Epithelial cell of esophagus (primary cell): ENCODE measurements at places on chromosomes 1 and 21.

DNA sequence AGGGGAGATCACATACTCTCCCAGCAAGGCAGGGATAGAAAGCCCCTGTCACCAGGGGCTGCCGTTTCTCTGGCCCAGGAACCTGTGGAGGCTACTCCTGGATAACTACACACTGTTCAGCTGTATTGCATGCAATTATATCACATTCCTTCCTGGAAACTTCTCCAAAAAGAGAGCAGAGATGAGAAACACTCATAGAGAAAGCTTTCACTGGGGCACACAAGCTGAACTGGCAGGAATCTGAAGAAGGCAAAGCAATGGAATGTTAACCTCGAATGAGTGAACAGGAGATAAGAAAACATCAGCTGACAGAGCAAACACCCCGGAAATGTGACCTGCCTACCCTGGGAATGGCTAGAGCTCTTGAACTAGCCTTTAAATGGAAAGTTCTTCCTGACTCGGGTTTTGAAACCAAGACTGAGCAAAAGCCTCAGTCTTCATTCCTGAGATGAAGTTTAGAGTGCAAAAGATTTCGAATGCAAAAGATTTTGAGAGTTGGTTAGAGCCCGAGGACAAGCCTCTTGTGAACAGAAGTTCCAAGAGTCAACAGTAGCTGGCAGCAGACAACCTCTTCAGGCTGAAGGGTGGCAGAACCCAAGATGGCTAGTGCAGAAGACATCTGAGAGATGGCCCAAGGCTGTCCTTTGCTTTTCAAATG lies 32.3 kb downstream of the CCN1 start:
- peak; percentile 56 for DNase-seq

- no peak for DNase-seq
These were observed 17.1 kb downstream of the PLCH2 start for GRCh38 chr1:2493218-2493617.

DNA sequence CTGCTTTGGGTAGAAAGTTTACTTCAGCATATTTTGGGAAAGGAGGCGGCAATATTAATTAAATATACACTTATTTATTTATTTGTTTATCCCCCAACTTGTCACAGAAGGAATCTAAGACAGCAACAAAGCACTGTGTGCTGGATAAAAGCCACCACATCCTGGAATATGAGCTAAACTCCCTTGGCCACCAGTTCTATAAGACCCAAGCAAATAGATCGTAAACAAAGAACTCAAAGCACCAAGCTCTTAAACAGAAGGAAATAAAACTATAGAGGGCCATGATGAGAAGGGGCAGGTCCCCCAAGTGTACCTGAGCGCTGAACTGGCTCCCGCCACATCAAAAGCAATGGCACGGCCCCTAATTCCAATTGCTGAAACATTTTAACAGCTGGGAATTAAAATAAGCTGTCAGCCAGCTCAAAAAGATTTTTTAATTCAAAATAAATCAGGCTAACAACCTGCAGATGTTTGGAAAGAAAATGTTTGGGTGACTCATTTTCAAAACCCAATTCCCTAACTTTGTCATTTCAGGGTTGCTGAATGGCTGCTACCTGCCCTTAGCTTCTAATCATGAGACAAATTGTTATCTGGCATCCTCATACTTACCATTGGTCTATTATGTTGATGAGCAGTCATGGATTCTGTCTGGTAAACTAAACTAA lies 127.1 kb downstream of the SLC30A10 start:
- no peak for DNase-seq

DNA sequence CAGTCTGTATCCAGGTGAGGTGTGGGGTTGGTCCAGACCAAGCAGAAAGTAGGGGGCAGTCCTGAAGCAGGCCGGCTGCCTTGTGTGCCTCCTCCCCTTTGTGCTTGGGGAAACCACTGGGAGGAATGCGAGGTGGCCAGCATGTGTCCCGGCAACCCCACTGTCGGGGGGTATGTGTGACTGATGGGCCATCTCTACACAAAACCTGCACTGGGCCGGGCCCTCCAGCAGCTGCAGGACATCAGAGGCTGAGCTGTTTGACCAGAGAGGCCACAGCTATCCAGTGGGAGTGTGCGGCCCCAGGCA lies 33.3 kb downstream of the TMEM51 start:
- DNase-seq = no peak

GRCh38 chr1:66367369-66367768 lies 166.6 kb upstream of the SGIP1 start:
- no peak for DNase-seq

DNA sequence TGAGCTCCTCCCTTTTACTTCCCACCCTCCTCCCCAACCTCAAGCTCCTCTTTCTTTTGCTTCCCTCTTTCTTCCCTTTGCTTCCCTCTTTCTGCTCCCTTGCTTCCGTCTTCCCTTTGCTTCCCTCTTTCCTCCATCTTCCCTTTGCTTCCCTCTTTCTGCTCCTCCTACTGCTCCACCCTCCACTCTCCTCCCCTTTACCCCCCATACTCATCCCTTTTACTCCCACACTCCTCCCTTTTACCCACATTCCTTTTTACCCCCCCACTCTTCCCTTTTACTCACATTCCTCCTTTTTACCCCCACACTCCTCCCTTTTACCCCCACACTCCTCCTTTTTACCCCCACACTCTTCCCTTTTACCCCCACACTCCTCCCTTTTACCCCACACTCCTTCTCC lies 30.2 kb downstream of the PGBD5 start:
- DNase-seq = no peak

DNA sequence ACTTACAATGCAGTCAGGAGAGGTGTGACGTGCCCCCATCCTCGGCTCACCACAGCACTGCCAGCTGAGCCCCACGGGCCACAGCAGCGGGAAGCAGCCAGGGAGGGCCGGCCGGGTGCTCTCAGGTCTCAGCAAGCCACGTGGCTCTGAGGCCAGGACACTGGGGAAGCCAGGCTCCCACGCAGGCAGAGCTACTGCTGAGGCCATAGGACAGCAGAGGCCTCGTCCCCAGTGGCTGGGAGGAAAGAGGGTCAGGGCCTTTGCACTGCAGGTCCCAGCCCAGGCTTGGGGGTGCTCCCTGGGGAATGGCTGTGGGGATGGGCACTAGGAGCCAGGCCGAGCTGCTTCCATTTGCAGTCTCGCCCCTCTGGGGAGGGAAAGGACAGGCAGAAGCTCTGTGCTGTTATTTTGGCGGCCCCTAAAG lies 5.8 kb downstream of the LRRC47 start:
- no peak for DNase-seq

DNA sequence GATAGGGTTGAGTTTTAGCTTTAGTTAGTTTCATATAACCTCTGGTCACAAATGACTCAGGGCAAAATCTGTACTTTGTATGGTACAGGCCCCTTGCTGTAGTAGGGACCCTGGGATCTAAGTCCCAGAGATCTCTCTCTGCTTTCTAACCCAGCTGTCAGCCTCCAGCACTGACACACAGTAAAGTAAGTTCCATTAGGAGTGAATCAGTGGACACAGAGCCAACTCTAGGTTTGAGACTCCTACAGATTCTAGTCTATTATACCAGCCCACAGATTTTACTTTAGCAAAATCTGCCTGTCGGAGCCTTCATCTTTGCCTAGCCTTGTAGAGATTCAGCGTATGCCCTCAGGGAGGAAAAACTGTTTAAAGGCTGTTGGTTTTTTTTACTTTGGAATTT lies 52.5 kb downstream of the ANGPTL1 start:
- peak; percentile 2 for DNase-seq

- DNase-seq = peak; percentile 50
These were observed 213.0 kb downstream of the LMX1A start for GRCh38 chr1:165143437-165144065.

- no peak for DNase-seq
These were observed 65.4 kb downstream of the PATJ start for GRCh38 chr1:61807606-61808140.

- DNase-seq = peak; percentile 79
These were observed 174.0 kb upstream of the ATP1B1 start for GRCh38 chr1:168932539-168932938.

DNA sequence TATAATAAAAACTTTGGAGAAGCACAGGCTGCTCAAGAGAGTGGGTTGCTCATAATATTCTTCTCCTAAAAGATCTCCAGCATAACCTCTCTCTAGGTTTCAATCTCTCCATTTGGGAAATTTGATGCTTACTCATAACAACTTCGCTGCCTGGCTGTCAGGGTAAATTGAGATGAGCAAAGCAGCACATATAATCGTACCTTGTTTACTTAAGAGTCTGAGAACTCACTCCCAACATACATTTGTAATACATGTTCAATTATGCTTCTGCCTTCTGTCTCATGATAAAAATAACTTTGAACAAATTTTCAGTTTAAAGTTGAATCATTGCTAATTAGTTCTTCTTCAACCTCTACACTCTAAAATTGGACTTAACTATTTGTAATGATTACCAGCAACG lies 68.9 kb downstream of the DUSP10 start:
- peak; percentile 49 for DNase-seq

DNA sequence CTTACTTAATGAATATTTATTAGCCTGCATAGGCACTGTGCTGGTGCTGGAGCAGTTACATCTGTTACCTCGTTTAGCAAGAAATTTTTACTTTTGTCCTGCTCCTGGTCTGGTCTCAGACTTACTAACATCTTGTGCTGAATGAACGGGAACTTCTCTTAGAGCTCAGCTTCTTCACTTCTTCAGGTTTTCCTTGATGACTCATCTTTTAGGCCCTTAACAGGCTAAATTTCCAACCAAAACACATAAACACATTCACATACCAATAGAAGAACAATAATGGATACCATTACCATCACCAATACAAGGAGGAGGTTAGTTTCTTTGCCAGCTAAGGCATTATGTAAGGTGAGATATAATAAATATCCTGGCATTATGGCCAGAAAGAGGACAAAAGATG lies 68.9 kb downstream of the IFI44 start:
- no peak for DNase-seq

DNA sequence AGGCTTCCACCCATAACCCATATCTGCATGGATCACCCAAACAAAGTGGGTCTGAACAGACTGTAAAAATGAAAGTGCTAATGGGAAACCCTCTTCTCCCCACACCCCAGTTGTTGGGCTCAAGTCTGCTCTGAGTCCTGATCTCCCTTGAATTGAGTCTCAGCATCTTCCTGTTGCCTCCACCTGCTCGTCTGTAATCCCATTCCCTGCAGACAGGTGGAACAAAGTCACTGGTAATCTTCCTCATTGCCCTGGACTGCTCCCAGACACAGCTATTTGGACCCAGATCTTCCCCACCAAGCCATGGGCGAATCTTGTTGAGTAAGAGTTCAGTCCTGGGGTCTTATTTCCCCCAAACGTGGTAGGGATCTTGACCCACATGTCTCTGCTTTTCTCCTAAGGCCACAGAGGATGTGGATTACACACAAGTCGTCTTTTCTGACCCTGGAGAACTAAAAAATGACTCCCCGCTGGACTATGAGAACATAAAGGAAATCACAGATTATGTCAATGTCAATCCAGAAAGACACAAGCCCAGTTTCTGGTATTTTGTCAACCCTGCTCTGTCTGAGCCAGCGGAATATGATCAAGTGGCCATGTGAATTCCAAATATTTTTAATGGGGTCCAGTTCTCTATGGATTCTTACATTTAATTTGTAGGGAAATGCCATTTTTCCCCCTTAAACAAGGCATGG lies 15.7 kb downstream of the AVPR1B start:
- DNase-seq = no peak

DNA sequence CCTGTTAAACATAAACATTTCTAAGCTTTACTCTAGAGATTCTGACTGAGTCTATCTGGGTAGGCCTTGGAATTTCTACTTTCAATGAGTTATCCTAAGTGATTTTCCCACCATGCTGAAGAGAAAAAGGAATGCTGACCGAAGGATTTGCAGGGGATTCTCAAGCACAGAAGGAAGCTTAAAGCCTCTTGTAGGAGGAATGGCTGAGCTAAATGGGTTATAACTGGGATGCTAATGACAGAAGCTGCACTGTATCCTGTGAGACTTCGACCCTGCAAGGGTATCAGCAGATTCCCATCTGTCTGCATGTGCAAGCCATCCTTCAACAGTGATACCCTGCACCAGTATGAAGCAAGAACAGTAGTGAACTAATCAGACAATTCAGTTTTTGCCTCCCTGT lies 35.4 kb downstream of the SLC35D1 start:
- no peak for DNase-seq

GRCh38 chr1:226447932-226448665 lies 40.2 kb upstream of the PARP1 start:
- peak; percentile 34 for DNase-seq

DNA sequence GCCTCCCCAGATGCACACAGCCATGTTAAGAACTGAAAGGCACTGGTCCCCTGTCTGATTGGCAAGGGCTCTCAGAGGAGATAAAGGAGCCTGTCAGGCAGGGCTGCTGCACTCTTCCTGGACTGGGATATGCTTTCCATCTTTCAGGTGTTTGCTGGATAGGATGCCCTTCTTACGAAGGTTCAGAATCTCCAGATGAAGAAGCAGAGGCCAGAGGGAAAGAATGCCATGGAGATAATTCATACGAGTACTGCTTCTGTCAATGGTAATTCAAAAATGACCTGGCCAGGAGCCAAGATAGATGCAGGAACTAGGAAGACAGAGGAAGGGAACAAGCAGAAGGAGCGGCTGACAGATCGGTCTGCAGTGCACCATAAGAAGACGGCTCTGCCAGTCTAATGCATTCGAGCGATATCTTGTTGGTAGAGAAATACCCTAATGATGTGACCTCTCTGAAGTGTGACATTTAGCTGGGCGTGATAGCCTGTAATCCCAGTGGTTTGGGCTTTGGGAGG lies 16.6 kb upstream of the ATP2B4 start:
- DNase-seq = no peak
